Panc1 (cell line): ENCODE measurements at places on chromosomes 11 and 22.

DNA sequence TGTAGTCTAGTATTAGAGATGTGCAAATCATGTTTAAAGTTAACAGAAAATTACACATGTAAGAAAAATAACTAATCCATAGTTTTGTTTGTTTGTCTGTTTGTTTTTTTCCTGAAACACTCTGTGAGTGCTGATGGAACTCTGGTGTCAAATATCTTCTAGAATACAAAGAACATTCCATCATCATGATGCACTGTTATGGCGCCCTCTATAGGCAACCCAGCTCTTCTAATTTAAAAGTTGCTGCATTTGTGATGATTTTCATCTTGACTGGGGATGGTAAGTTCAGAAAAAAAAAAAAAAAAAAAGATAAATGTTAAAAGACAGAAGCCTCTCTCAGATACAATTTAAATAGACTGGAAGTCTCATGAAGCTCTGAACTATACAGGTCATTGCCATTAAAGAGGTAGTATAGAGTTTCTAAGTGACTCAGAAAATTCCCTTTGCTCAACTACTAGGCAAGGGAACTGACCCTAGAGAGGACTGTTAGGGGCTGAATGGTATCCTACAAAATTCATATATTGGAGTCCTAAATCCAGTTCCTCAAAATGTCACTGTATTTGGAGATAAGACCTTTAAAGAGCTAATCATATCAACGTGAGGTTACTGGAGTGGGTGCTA is 597.2 kb upstream of the ANO3 start:
- no peak for DNase-seq

- no peak for DNase-seq
Observed at GRCh38 chr11:64999478-64999877, 2.7 kb upstream of the BATF2 start.

GRCh38 chr11:21481255-21481654 is 711.6 kb upstream of the ANO5 start:
- no peak for DNase-seq

- no peak for DNase-seq
Observed at GRCh38 chr11:1565173-1565903, 6.7 kb downstream of the DUSP8 start.

DNA sequence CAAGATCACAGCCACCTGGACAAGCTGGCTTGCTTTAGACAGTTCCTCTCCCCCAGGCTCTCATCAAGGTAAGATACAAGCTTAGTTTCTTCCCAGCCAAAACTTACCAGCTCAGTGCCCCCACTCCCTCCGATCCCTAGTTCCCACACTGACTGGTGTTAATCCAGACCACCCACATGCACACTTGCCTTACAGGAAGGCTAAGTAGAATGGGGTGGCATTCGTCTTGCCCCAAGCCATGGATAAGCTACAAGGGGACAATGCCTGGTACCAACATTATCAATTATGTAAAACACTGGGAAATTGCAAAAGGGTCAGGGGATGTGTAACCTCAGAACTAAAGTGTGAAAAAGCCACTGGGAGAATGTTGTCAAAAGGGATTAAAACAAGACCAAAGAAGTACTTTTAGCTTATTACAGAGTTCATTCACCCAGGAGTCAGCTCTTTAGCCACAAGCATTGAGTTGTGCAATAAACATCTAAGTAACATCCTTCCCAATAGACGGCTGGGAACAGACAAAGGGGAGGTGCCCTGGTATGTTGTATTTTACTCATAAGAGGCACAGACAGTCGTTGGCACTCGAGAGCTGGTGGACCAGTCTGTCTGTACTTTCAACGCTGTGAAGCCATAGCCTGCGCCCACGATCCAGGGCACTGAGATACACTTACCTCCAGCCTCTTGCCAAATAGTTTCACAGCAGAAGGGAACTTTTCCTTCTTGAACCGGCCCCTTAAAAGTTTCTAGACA is 1.1 kb downstream of the DHCR7 start:
- DNase-seq = no peak

DNA sequence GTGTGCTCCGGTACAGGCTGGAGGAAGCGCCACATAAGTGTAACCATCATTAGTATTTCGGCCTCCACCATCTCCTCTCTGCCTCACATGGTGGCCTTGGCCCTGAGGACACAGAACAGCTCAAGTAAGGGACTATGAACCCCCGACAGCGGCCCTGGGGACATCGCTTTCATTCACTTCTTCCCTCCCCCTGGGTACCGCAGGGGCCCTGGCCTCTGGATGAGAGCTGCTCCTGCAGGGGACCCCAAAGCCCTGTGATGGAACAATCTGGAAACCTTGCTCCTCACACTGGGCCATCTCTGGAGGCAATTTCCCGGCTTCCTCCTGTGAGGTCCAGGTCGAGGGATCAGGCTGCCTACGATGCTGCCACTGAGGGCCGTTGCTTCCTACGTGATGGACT is 565.5 kb downstream of the BRD1 start:
- no peak for DNase-seq

GRCh38 chr11:9222654-9223053 is 42.5 kb downstream of the DENND5A start:
- no peak for DNase-seq

DNA sequence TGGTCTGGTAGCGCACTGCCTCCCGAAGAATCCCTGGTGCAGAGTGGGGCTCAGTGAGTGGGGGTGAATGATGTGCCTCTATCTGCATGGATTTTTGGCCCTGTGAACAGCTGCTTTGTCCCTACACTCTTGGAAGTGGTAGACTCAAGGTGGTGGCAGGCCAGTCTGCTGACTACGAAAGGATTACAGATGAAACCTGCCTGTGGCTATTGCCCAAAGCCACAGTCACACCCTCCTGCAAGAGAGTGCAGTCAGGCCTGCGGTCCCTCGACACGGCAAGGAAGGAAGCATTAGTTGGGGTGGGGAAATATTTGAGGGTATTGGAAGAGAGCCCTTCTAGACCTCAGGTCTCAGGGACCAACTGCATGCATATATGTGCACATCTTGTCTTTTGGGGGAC is 63.7 kb downstream of the DSCAML1 start:
- no peak for DNase-seq

DNA sequence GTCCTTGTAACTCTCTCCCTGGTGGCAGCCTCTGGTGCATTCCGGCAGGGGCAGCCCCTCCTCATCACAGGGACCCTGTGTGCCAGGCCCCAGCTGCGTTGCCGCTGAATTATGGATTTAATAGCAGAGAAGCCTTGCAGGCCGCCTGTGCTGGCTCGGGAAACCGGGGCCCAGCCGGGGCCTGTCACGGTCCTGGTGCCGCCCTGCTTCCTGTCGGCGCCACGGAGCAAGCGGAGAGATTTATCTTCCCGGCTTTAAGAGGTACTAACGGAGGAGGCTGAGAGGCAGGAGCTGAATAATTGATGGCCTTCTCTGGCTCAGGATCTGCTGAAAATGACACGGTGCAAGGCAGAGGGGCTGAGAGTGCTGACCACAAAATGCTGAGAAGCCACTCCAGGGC is 54.0 kb upstream of the CCDC188 start:
- no peak for DNase-seq

- DNase-seq = no peak
Observed at GRCh38 chr11:131691181-131692041, 321.0 kb downstream of the NTM start.

- no peak for DNase-seq
Observed at GRCh38 chr11:94974178-94974577, 669 bp downstream of the KDM4D start.

DNA sequence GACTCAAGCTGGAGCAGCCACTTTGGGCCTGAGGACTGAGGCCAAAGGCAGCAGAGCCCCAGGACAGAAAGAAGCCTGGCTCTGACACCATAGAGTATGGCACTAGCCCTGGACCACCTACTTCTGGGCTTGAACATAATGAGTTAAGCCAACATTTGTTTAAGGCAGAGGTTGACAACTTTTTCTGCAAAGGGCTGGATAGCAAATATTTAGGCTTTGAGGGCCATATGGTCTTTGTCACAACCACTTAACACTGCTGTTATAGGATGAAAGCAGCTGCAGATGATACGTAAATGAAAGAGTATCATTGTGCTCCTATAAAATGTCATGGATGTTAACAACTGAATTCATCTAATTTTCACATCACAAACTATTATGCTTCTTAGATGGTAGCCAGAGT is 16.6 kb downstream of the OSBP start:
- no peak for DNase-seq

DNA sequence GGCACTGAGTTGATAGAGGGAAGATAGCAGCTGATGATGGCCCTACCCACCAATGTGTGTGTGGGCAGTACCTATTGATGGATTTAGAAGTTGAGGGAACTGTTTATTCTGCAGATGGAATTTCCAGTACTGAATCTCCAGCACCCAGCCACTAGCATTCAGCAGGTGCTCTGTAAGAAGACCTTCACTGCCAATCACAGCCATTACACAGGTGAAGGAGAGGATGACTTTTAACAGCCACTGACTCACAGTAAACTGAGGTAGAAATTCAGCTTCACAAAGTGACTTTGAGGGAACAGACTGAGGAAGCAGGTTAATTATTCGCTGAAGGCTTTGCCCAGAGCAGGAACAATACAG is 107.8 kb downstream of the GGTLC2 start:
- no peak for DNase-seq

DNA sequence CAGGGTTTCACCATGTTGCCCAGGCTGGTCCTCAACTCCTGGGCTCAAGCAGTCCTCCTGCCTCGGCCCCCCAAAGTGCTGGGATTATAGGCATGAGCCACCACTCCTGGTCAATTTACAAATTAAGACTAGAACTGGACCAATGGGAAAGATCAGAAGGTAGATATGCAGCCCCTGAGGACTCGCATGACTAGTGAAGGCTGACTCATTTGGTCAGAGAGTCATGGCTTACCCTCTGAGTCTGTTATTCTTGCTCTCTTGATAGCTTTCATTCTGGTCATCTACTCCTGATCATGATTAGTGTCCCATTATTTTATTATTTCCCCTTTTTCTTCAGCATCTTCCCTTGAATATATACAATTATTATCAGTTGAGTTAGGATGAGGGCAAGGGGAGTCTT is 2.7 kb upstream of the LDHAL6A start:
- no peak for DNase-seq

DNA sequence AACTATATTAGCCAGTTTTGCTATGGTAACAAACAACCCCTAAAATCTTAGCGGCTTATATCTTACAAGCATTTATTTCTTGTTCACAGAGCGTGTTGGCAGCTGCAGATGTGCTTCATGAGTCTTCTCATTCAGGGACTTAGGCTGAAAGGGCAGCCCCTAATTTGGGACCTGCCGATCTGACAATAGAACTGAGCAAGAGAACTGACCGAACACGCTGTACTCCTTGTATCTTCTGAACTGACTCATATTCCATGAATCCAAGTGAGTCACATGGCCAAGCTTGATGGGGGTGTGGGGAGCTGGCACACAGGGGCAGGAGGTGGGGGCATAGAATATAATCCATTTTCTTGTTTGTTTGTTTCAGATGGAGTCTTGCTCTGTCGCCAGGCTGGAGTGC is 481.7 kb upstream of the CADM1 start:
- no peak for DNase-seq

DNA sequence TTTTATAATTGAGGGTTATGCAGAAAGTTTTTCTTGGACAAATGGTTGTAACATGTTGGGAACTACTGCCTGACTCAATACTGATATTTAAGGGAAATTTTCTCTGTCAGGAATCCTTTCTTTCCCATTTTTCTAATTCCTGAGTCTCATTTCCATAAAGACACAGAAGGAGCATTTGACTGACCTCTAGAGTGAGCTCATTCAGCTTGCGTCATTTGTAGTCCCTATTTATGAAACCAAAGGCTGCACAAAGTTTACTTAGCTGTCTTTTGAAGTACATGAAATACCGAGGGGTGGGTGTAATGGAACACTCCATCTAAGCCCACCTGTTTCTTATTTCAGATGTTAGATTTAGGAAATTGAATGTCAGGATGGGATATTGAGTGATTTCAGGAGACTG is 359.5 kb upstream of the C11orf87 start:
- DNase-seq = no peak

DNA sequence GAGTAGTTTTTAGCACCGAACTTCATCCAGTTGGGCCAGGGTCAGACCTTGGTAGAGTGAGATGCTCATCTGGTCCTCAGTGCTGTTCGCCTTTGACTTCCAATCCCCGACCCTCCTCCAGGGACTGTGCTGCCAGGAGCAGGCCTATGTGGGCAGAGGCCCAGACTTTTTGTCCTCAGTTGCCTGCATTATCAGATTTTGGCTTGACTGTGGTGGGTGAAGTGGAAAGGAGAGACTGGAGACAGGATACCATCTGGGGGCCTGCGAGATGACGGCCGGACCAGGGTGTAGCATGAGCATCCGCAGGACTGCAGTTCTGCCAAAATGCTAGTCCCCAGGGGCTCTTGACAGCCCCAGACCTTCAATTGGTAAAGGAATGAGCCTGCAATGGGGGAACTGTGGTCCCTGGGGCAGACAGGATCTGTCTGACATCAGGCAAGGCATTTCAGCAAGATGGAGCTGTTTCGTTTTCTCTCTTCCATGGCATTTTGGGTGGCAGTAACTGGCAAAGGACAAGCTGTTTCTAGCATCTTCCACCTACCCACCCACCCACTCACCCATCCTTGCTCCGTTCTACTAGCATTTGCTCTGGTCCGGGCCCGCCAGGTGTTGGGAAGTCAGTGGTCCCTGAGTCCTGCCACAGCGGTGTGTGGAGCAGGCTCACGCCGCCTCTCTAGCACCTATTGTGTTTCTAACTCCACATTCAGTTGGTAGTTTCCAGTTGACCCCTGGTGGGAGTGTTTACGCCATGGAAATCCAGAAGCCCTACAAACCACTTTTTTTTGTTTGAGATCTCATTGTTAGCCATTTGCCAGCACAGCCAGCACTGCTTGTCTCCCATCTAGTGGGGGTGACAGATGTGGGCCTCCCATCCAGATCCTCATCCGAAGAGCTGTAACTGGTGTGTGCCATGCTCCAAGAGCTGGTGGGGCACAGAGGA is 53.5 kb downstream of the OTOG start:
- DNase-seq = no peak

DNA sequence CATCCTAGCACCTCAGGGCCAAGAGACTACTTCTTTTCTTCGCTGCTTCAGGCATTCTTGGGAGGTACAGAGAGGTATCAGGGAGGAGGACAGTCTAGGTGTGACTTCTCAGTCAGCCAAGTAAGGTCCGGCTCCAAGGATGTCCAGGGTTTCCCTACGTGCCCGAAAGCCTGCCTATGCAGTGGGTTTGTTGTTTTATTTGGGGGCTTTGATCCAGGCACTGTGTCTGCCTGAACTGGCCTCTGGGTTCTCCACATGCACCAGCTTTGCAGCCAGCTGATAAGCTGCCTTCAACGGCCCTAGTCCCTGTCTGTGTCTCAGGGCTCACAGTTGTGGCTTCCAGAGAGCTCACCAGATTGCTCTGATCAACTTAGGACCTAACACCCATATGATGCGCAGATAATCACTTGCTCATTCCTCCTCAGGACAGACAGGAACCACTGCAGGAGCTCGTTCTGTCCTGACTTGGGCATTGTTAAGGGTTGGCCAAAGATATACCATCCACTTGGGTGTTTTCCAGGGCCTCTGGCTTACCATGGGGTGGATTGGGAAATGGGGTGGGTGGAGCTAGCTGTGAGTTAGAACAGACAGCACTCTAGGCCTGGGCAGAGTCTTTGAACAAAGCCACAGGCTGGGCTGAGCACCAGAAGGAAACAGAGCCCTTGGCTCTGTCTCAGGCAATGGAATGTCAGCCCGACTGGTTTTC is 45.5 kb upstream of the CRYBB3 start:
- DNase-seq = no peak
